Non-pigmented ciliary epithelial cell (primary cell): ENCODE measurements at places on chromosomes 12 and 14.

- DNase-seq, result no peak
Observed at GRCh38 chr14:71244341-71244740, 337.1 kb downstream of the PCNX1 start.

- no peak for DNase-seq
Observed at GRCh38 chr14:104689109-104689880, at the start of gene INF2. Gene INF2 (plus strand): TSS chr14:104689618. CDS start chr14:104701366, 11,748 bp downstream.

GRCh38 chr14:66088656-66089055 lies 397.5 kb upstream of the CCDC196 start:
- DNase-seq, result no peak

DNA sequence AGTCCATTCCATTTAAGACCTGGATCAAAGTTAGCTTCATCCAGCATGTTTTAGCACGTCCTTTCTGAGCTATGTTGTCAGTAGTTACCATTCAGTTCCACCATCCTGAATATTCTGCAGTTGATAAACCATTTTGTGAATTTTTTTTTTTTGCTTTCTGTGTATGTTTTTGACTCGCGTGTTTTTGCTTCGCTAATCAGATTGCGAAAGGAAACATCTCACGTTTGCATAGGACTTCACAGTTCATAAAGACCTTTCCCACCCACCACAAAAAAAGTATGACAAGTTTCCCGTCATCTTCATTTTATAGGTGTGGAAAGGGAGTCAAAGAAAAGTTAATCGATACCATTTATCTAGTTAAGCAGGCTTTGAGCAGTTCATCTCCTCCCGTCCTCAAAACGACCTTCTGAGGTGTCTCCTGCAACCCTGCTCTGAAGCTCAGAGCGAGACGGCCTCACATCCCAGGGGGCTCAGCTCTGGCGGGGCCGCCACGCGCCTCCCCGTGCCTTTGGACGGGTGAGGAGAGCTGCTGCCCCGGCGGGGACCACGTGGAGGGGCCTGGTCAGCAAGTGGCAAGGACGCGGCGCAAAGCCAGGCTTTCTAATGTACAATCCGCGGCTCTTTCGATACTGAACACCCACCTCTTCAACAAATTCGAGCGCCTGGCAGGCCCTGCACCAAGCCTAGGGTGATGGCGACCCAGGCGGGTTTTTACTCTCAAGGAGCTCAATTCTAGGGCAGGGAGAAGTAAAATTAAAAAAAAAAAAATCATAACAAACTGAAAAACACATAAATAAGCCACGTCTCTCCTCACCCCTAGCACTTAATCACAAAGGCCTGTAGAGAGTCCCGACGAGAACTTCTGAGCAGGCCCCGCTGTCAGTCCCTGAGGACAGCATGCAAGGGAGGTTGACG lies 988 bp upstream of the TMEM263 start:
- no peak for DNase-seq

GRCh38 chr14:102055181-102055901 lies 31.5 kb downstream of the HSP90AA1 start:
- DNase-seq, result peak; percentile 50

DNA sequence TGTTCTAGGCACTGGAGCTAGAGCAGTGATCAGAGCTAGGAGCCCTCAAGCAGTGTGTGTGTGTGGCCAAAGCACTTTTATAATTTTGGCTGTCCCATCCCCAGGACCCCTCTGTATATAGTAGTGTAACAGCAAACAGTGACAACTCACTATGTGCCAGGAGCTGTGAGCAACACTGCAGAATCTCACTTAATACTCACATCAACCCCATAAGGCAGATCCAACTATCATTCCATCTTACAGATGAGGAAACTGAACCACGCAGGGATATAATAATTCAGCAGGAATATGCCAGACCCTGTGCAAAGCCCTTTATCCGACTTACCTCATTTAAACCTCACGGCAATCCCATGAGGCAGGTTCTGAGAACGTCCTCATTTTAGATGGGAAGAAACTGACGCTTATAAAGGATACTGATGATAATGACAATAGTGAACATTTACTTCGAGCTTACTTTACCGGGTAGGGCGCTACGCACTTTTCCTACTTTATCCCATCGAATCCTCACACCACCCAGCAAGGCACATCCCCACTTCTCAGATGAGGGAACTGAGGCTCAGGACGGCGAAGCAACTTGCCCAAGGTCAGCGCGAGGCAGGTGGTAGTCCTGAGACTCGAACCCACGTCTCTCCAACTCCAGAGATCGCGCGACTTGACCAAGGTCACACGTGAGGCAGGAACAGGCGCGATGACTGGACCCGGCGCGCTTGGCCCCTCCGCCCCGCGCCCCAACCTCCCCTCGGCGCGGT lies 687 bp downstream of the RAB35 start:
- DNase-seq, result no peak

GRCh38 chr12:2794191-2794735 lies 507 bp upstream of the FKBP4 start:
- no peak for DNase-seq

GRCh38 chr12:65522956-65523860 lies 244.7 kb downstream of the MSRB3 start:
- DNase-seq, result no peak

- DNase-seq, result no peak
Observed at GRCh38 chr12:11725686-11726085, 76.2 kb downstream of the ETV6 start.

DNA sequence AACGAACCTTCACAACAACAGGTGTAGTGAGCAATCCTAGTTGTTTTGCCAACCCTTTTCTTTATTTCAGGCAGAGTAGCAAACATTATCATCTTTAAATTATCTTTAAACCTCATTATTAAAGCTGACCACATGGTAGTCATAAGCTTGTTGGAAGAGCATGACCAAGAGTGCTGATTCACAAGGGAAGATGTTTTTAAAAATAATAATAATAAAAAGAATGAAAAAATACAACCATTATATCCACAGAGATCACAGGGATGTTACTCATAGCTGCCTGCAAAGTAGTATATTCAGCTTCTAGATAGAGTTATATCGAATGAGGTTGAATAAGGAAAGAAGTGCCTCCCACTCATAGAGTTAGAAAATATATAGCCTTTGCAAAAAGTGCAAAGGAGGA lies 101.0 kb upstream of the FLRT2 start:
- no peak for DNase-seq

DNA sequence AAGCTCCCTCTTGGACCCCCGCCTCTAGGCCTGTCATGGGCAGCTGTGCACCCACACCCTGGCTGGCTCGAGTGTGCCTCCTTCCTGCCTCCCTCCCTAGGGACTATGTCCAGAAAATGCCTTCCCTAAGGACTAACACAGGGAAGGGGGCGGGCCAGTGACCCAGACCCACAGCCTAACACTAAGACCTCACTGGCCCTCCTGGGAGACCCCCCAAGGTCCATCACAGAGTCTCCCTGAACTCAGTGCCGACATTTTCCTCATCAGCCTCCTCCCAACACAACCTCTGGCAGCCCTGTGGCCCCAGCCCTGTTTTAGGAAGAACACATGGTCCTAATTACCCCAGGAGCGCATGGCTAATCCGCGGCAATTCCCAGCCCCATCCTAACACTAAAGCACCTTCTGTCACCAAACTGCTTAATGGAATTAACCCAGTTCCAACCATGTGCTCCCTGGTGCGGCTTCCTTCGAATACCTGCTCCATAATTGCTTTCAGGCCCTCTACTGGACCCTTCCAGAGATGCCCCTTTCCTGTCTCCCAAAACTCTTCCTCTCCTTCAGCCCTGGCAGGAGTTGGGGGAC lies 5.6 kb downstream of the MSI1 start:
- no peak for DNase-seq

GRCh38 chr12:118359541-118359915 lies 13.2 kb downstream of the TAOK3 start:
- DNase-seq, result no peak

DNA sequence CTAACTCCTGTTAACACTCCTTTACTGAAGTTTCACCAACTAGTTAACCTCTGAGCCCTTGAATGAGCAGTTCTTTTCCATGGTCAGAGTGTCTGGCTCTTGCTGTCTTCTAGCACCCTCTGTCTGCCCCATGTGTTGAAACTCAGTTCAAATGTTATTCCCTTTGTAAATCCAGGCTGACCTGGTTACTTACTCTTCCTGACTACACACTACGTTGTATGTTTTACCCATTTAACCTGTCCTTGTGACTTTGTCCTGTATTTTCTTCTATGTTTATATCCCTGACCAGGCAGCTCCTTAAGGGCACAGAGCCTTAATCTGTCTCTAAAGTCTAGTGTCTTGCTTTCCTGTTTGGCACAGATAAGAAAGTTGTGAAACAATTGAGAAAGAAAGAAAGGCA lies 389.0 kb upstream of the RPL10L start:
- DNase-seq, result no peak

- DNase-seq, result no peak
Observed at GRCh38 chr14:100468557-100468956, 118.7 kb downstream of the BEGAIN start.

DNA sequence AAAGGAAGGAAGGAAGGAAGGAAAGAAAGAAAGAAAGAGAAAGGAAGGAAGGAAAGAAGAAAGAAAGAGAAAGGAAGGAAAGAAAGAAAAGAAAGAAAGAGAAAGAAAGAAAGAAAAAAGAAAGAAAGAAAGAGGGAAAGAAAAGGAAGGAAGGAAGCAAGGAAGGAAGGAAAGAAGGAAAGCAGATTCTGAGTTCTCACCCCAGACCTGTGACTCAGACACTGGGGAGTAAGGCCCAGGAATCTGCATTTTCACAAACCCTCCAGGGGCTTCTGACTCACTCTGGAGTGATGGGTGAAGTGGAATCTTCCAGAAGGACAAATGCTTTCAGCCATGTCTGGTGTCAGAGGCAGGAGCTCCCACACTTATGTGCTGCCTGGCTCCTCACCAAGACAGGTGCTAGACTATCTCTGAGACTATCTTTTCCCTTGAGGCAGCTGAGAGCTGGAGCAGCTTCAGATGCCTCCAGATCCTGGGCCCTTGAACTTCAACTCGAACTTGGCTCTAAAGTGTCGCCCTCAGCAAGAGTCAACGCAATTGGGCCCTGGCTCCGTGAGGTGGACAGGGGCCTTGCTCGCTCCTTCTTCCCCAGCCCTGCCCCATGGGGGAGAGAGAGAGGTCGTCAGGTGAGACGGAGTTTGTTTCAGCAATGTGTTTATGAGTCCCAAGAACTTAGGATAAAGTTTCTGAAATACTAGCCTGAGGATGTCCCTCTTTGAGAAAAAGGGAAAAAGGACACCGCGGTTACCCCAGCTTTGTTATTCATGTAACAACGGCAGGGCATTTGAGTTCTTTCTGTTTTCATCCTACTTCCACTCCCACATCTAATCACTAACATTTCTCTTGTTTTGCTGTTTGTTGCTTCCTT lies 19.8 kb upstream of the SCARB1 start:
- no peak for DNase-seq

DNA sequence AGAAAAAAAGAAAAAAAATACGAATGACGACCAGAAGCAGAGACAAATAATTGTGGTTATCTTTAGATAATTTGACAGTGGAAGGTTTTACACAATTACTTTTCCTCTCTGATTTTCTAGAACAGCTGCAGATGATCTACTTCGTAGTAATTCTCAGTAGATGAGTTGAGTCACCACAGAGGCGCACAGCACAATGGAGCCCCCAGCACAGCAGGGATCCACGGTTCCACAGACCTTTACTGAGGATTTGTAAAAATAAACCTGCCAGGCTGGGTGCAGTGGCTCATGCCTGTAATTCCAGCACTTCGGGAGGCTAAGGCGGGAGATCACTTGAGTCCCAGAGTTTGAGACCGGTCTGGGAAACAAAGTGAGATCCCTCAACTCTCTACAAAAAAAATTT lies 29.3 kb downstream of the AMN start:
- DNase-seq, result peak; percentile 44

- DNase-seq, result no peak
Observed at GRCh38 chr12:84740602-84741001, 172.0 kb downstream of the SLC6A15 start.

DNA sequence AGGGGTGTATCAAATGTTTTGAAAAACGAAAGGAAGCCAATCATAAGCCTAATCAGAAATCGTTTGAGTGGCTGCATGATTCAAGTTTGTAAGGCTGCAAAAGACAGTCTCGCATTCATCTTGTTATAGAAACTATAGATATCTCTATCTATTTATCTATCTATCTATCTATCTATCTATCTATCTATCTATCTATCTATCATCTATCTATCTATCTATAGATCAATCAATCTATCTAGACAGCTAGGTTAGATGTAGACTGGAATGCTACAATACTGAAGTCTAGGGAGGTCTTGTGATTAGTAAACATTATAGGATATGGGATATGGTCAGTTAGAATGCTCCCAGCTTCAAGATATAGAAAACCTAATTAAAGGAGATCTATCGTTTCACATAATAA lies 52.2 kb upstream of the BTG1 start:
- DNase-seq, result no peak

- DNase-seq, result no peak
Observed at GRCh38 chr12:52203079-52203921, 11.5 kb upstream of the KRT80 start.

GRCh38 chr12:70180130-70180529 lies 63.1 kb upstream of the CNOT2 start:
- DNase-seq, result no peak

DNA sequence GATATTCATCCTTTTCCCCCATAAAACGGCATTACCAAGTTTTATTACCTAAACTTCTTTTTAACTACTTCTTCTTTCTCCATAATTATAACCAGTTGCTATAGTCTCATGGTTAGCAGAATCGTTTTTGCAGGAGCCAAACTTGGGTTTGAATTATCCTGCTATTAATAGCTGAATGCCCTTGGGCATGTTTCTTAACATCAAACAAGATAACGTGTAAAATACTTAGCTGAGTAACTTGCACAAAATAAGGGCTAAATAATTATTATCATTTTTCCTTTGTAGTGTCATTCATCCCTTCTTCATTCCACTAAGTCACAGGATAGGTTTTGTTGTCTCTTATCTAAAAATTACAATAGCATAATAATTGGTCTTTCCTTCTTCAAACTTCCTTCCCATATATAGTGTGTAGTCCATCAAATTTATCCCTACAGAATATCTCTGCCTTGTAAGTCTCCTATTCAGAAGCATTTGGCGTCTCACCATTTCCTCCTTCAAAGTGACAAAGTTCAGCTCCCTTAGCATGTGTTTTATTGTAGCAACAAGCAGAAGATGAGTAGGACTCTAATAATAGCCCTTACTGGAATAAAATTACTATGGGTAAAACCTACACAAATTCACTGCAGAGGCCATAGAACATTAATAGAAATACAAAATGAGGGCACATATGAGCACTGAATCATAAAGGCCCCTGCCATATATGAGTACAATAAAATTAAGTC lies 63.8 kb downstream of the FAR2 start:
- DNase-seq, result no peak

DNA sequence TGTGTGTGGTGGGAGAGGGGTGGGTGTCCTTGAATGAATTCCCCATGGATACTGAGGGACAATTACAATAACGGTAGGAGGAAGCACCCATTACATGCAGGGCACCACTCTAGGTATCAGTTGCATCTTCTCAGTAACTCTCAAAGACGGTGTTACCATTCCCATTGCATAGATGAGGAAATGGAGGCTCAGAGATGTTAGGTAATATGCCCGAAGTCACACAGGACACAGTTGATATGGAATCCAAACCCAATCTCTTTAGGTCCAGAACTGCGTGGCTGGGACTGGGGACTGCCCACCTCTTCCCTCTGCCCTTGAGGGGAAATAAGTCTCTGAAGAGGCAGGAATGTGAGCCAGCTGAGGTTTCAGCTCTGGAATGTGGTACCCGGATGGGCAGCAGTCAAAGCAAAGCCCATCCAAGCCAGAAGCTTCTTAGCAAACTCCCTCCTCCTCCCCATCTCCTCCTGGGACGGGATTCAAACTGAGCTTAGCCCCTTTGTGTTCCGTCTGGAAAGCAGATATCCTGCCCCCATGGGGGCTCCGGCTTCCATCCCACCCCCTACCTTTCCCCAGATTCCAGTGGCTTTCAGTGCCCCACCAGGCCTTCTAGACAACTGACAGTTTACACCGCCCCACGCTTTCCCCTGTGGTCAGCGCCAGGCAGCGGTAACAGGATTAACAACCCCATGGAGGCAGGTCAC lies 187.5 kb downstream of the RBM19 start:
- DNase-seq, result no peak
